ENCODE measurements at places on chromosomes 2 and 18.

DNA sequence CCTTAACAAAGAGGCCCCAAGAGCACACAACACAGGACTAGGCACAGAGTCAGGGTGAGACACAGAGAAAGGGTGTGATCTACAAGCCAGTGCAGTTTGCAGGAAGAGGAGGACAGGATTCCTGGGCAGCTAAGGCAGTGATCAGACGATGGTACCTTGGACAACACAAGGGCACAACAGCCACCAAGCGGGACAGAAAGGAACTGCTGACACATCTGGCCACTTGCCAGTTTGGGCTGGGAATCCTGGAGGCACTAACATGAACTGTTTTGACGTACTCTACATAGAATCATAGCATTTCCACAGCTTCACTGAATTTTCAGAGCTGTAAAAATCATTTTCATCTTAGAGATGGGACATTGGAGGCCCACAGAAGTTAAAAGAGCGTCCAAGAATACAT is 221.5 kb upstream of the SLC35G4 start:
- no peak for DNase-seq

DNA sequence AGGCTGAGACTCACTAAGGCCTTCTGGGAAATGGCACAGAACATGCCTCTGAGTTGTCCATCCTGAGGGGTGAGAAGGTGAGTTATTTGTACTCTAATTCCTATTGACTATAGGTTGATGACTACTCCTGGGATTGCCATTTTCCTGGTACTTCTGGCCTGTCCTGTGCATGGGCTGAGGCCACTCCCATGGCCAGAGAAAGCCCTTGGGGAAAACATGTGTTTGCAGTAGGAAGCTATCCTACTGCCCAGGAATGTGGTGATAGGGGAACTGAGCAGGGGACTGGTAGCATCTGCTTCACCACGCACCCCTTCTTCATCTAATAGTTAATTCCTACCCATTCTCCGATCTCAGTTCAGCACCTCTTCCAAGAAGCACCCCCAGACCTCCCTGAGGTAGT is 62.6 kb upstream of the MEX3C start:
- no peak for DNase-seq

DNA sequence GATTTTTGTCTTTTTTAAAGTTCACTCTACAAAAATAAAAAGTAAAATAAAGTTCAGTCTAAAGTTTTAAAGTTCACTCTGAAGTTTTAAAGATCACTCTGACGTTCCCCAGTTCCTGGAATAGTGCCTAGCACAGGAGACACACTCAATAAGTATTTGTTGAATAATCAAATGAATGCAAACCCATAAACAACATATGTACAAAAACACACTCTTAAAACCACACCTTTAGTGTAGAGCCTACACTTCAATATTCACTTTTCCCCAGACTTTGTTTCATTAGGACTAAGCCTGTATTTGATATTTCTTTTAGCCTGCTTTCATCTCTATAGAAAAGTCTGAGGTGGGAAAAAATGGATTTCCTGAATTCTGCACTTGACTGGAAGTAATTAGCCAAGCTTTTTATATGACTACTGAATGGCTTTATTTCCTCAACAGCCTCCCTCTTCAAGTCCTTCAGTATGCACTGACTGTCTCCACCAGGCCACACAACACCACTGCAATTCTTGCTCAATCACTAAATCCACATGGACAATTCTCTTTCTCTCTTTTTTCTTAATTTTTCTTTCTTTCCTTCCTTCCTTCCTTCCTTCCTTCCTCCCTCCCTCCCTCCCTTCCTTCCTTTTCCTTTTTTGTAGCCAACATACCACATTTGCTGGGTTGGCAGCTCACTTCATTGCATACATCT is 104.6 kb downstream of the SS18 start:
- no peak for DNase-seq

GRCh38 chr18:13453714-13454113 is 235.2 kb downstream of the LDLRAD4 start:
- DNase-seq: no peak

GRCh38 chr2:218871345-218872302 is 9.0 kb upstream of the WNT10A start:
- no peak for DNase-seq

DNA sequence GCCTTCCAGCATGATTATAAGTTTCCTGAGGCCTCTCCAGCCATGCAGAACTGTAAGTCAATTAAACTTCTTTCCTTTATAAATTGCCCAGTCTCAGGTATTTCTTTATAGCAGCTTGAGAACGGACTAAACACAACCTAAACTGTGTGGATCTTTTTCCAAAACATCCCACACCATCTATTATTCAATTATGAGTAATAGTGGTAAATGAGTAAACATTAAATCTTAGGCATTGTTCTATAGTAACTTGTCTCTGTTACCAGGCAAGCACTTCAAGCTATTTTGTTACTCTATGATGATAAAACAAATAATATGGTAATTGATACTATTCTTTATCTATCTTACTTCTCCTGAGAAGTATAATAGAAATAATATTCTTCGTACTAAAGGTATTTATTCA is 536.9 kb upstream of the CHAC2 start:
- no peak for DNase-seq

GRCh38 chr18:48872234-48873145 is 78.3 kb downstream of the SMAD7 start:
- no peak for DNase-seq

- DNase-seq: no peak
These were observed 29.2 kb upstream of the CDH7 start for GRCh38 chr18:65721619-65722018.

Measured in T-helper 2 cell treated with Interferon-gamma antibody and Interleukin-4, amounts not matched to agents 5 μg/mL and 100 μg/mL, for 36 hours (primary cell).